ENCODE measurements at places on chromosomes 16 and 17.

DNA sequence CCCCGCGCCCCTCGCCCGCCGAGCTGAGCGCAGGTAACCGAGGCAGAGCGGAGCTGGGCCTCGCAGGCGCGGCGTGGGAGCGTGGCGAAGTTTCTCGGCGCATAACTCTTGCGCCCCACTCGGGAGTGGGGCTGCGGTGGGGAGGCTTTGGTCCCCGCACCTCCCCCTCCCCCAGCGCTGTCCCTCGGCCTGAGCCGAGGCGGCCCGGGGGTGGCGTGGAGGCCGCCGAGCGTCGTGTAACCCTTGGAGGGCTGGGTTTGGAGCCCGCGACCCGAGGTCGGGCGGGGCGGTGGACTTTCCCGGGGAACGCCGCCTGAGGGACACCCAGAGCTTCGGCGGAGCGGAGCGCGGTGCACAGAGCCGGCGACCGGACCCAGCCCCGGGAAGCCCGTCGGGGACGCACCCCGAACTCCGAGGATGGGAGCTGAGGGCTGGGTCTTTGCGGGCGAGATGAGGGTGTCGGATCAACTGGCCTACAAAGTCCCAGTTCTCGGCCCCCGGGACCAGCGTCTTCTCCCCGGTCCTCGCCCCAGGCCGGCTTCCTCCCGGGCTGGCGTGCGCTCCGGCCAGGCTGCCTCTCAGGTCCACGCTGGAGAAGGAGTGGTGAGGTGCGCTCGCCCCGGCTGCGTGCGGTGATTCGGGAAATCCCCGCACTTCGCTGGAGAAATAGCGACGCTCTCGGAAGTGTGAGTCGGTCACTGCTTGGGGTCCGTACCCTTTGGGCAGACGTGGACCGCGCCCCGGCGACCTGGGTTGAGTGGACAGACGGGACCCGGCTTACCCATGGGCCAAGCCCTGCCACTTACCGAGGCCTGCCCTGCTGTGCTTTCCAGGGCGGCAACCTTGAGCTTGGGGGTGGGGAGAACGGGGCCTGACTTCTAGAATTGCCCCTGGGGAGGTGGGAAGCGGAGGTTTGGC, 168.4 kb downstream of the RAB11FIP4 start:
- no peak for DNase-seq

DNA sequence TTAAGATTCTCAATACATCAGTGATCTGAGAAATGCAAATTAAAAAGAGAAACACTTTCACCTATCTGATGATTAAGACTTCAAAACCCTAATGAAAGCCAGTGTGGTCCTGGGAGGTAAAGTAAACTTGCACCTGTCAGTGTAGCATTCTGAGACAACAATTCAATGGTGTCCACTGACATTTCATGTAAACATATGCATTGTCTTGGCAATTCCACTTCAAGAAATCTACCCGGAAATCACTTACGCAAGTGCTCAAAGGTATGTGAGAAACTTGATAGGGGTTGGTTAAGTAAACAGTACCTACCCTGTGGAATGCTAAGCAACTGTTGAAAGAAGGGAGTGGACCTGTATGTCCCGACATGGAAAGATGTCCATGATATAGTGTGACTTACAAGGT, 2.1 kb downstream of the ST6GALNAC1 start:
- DNase-seq = no peak

GRCh38 chr16:797120-797420, 3.5 kb downstream of the GNG13 start:
- DNase-seq = no peak

GRCh38 chr17:29555840-29556239, 11.0 kb downstream of the ABHD15 start:
- no peak for DNase-seq

- no peak for DNase-seq
Observed at GRCh38 chr17:61218438-61218837, 181.2 kb upstream of the TBX2 start.

DNA sequence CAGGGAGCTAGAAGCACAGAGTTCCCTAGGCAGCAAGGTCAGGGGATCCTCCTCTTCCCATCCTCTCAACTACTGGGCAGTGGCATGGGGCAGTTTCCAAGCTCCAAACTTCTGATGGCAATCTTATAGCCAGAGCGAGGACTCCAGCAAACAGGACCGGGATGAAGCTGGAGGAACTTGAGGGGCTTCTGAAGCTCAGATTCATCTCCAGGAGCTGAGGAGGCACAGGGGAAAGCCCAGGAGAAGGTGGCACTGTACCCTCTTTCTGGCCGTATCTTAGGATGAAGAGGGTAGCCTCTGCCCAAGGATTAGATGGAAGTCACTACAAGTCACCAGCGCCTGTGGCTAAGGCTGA, 50.0 kb upstream of the RPL38 start:
- no peak for DNase-seq
